Right lung (tissue), 10 donors: ENCODE measurements at places on chromosomes 3 and 15.
A peak's percentile ranks its signal among the peaks of the same experiment; 100 is the strongest.

DNA sequence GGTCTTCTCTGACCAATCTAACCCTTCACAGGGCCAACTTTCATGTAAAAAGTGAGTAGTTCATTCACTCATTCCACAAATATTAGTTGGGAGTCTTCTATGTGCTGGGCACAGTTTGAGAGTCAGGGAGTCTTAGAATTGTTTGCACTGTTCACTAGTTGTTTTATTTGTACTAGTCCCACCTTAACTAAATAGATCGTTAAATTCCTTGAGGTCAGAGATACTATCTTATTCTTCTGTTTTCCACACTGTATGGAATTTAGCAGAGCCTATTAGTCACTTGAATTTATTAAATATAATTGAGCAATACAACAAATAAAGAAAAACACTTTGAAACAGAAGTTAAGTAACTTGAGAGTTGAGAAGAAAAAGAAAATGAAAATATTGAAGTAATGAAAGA is 40.8 kb upstream of the SPTSSB start:
- no peak for DNase-seq

GRCh38 chr3:168847291-168847883 is 751.7 kb upstream of the GOLIM4 start:
- DNase-seq = peak; percentile 45

GRCh38 chr3:129554356-129555152 is 11.6 kb downstream of the H1-8 start:
- DNase-seq = no peak

GRCh38 chr3:174498638-174499037 is 360.5 kb upstream of the NAALADL2 start:
- no peak for DNase-seq

- DNase-seq = no peak
These were observed 14.5 kb downstream of the ARHGEF26 start for GRCh38 chr3:154135511-154136173.

GRCh38 chr3:52248165-52248541 is 2.6 kb downstream of the PPM1M start:
- DNase-seq = no peak

- no peak for DNase-seq
These were observed 17.6 kb downstream of the MTMR14 start for GRCh38 chr3:9666704-9667445.

GRCh38 chr3:130539005-130539404 is 22.0 kb downstream of the COL6A6 start:
- no peak for DNase-seq

GRCh38 chr15:84979651-84980050 is 2.0 kb upstream of the PDE8A start:
- no peak for DNase-seq

DNA sequence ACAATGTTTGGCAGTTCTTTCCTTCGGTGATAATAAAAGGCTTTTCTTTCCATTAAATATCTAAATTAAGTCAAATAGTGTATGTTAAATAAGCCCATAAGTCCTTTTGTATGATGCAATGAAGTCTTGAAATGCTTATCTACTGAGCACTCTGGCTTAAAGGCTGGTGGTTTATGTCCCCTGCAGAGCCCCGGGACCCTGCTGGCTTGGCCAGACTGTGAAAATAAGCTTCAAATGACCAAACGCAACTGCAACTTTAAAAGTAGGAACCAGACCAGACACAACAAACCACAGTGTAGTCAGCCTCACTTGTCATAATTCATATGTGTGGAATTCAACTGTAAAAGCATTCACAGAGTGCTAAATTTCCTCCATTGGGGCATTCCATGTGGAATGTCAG is 72.5 kb downstream of the FOXP1 start:
- no peak for DNase-seq

GRCh38 chr3:27914199-27914598 is 192.1 kb upstream of the EOMES start:
- DNase-seq = no peak

- DNase-seq = no peak
These were observed 59.8 kb upstream of the MEX3B start for GRCh38 chr15:82105451-82106215.

- DNase-seq = no peak
These were observed 84.5 kb upstream of the STT3B start for GRCh38 chr3:31448035-31448881.

DNA sequence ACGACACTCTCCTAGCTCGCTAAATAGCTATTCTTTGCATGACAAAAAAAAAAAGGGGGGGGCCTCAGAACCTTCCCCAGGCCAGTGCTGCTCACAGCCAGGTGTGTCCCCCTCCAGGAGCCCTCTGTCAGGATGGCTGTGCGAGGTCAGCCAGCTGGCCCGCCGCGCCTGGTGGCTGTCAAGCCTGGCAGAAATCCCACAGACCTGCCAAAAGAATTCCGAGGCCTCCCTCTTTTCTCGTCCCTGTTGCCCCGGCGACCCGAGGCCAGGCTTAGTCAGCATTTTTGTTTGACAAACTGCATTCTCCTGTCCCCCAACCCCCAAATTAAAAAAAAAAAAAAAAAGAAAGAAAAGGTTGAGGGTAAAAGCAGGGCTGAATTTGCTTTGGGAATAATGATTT is 61.9 kb downstream of the TM4SF4 start:
- DNase-seq = peak; percentile 64

- DNase-seq = no peak
These were observed 31.9 kb downstream of the ZNF385D start for GRCh38 chr3:21718943-21719591.

DNA sequence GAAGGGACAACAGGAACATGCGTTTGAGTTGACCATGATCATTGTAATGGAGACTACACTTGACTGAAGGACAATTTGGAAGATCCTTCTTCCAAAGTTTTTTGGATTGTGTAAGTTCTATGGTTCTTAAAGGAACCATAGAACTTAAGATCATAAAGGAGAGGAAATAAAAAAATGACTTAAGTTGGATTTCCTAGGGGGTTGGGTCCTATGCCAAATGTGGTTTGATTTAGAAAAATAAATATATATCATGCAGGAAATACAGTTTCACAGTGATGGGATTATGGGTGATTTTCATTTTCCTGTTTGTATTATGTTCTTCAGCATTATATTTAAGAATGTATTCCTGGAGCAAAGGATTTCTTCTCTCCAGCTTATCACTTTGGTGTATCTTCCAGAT is 305.5 kb upstream of the DPH6 start:
- DNase-seq = no peak

- peak; percentile 58 for DNase-seq
These were observed 882 bp downstream of the GXYLT2 start for GRCh38 chr3:72888546-72889309.

- DNase-seq = no peak
These were observed 100.1 kb upstream of the ALDH1A3 start for GRCh38 chr15:100779331-100780207.

GRCh38 chr3:165805946-165806561 is 31.2 kb downstream of the BCHE start:
- DNase-seq = no peak

GRCh38 chr3:69568458-69568857 is 170.8 kb upstream of the MITF start:
- no peak for DNase-seq

GRCh38 chr3:129616291-129616690 is 9.8 kb upstream of the PLXND1 start:
- no peak for DNase-seq

- DNase-seq = no peak
These were observed 278.2 kb downstream of the CTNNB1 start for GRCh38 chr3:41477399-41478014.

DNA sequence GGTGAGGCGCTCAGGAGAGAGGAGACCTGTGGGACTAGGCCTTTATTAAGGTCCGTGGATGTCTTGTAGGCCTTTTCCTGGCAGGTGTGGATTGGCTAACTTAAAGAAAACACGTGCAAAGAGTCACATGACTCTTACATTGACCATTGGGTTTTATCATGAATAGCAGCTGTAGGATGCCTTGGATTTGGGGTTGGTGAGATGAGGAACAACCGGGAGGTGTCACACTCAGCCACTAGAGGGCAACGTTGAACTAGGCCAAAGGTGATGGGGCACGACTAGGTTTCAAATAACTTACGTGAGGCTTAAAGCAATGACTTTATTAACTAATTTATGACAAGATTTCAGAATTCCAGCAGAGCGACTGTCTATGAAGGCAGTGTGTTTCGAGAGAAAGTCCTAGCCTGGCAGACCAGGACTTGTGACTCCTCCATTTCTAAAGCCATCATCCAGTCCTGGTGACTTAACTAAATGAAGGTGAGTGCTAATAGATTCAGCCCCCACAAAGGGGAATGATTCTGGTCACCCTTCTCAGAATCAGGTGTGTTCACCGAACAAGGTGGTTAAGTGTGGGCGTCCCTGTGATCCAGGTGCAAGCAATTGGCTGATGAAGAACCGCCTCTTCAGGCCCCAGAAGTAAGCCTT is 345.6 kb downstream of the MCTP2 start:
- no peak for DNase-seq

DNA sequence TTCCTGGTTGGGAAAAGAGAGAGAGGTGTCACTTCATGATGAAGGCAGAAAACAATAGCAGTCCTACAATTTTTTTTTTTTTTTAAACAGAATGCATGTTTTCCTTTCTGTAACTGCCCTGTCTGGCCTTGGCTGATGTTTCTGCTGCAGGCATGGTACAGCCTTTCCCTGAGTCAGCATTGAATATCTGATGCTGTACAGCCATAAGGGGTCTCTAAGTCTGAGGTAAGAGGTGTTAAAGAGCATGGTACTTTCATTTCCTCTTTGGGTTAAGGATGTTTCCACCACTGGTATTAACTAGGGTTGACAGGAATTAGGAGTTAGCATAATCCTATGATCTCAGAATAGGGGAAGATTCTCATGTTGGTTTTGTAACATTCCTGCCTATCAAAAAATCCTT is 147.4 kb downstream of the CHST2 start:
- no peak for DNase-seq

GRCh38 chr15:76942331-76942730 is 10.8 kb downstream of the RCN2 start:
- DNase-seq = no peak

- DNase-seq = no peak
These were observed 11.2 kb downstream of the LRIG1 start for GRCh38 chr3:66489581-66489980.

GRCh38 chr3:134374791-134375581 is 739 bp upstream of the AMOTL2 start:
- no peak for DNase-seq

GRCh38 chr3:195001961-195002861 is 268.7 kb downstream of the XXYLT1 start:
- peak; percentile 23 for DNase-seq

GRCh38 chr3:163327086-163327485 is 1751.2 kb downstream of the SI start:
- no peak for DNase-seq

- DNase-seq = no peak
These were observed 54.6 kb downstream of the SSUH2 start for GRCh38 chr3:8589880-8590556.

- DNase-seq = no peak
These were observed 18.3 kb upstream of the RFX7 start for GRCh38 chr15:56261854-56262509.

- DNase-seq = no peak
These were observed 48.3 kb downstream of the CCDC12 start for GRCh38 chr3:46928282-46928681.

- no peak for DNase-seq
These were observed 588.0 kb downstream of the SQOR start for GRCh38 chr15:46222826-46223225.

- DNase-seq = no peak
These were observed 3.3 kb upstream of the ARID3B start for GRCh38 chr15:74537736-74538135.

GRCh38 chr3:188855675-188856074 is 316.1 kb upstream of the TPRG1 start:
- no peak for DNase-seq

DNA sequence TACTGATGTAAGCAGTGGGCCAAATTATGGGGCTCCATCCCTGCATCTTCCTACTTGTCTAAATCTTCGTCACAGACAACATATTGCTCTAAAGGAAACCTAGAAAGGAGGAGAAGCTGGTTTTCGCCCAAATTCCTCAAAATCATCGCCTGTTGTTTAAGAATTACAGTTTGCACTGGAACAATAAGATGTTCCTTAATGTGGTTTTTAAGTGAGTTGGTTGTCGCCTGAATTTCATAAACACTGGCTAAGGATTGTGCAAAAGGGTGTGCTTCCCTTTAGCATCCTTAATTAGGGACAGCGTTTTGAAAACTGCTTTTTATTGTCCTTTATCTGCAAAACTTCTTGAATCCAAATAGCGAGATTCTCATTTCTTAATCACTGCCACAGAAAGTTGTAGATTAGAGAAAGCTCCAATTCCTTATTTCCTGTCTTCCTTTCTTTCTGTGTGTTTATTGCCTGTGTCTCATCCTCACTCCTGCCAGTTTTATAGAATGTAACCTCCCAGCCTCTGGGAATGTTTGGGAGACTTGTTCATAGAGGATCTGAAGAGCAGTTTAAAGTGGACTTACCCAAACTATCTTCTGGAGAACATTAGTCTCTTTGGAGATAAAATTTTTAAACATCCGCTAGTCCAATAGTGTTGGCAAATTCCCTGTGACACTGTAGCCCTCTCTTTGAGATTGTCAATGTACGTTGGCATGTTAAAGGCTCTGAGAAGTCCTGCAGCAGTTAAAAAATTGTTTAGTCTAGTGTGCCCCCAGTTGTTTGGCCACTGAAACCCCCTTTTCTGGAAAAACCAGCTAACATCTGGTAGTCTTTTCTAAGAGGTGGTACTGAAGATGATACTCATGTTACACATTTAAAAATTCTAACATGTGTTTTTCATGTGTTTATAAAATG is 50.4 kb downstream of the FLNB start:
- DNase-seq = no peak

DNA sequence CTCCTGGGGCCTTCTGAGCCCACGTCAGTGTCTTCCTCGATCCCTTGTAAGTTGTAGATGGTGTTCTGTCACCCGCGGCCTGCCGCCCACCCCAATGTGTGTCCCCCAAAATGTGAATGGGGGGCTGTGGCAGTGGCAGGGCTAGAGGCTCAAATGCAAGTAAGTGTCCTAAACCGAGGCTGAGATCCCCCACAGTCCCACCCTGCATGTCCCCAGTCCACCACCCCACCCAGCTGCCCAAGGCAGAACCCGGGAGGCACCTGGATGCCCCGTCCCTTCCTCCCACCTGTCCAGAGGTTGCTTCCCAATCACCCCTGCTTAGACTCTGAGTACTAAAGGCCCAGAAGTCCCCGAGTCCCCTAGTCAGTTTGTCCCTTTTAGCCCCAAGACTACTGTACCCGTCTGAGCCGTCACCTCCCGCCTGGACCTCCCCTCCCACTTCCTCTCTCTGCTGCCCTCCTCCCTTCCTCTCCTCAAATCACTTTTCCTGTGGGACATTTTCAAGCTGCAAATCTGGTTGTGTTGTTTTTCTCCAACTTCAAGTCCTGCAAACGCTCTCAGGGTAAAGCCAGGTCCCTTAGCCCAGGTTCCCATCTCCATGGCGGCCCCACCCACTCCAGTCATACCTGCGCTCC is 11.8 kb upstream of the PLXND1 start:
- DNase-seq = no peak
